ENCODE measurements at places on chromosomes 5 and 9. TPM values are rescaled to one million over a fixed set of nuclear protein-coding genes. Genes with fewer than 3 reads are reported as not detected.

Gene CAVIN4
- not detected for total RNA-seq

Gene GHR
- total RNA-seq: 2.6 TPM

Gene EPB41L4B
- total RNA-seq: 0.29 TPM

Gene BARHL1
- not detected for total RNA-seq

Gene ITGA2
- total RNA-seq: 19.0 TPM

Gene SPATA6L
- not detected for total RNA-seq

Gene C9orf50
- not detected for total RNA-seq

Gene CDC23
- total RNA-seq: 22.5 TPM

Gene HAPLN1
- not detected for total RNA-seq

Gene POU5F2
- not detected for total RNA-seq

Gene CDH9
- total RNA-seq: not detected

Gene KCNT1
- total RNA-seq: not detected

Gene CKMT2
- 0.29 TPM for total RNA-seq

Gene PCDHB3
- total RNA-seq: 0.89 TPM

Gene PCDHGA5
- 0.29 TPM for total RNA-seq

Gene PCDHB14
- total RNA-seq: under 0.01 TPM

Gene FBN2
- 63.1 TPM for total RNA-seq

Gene TXNDC8
- not detected for total RNA-seq

Gene ADGRV1
- not detected for total RNA-seq

Gene FIBCD1
- total RNA-seq: 2.8 TPM

Gene SPOCK1
- total RNA-seq: 14.9 TPM

Gene LEAP2
- total RNA-seq: not detected

Gene BRD3OS
- 42.1 TPM for total RNA-seq

Gene EDIL3
- total RNA-seq: 6.0 TPM

Gene ARHGEF39
- 4.1 TPM for total RNA-seq

Gene HTR1A
- not detected for total RNA-seq

Gene P4HA2
- total RNA-seq: 206 TPM

Gene ARHGAP26
- total RNA-seq: 1.9 TPM

Gene SLC34A3
- not detected for total RNA-seq

Gene SUSD3
- total RNA-seq: 55.5 TPM

Gene RNF183
- total RNA-seq: not detected

Gene SHISAL2B
- total RNA-seq: not detected

Measured in myometrial cell (primary cell).